ENCODE measurements at places on chromosomes 1 and 21. TPM values are rescaled to one million over a fixed set of nuclear protein-coding genes. Genes with fewer than 3 reads are reported as not detected.

DNA sequence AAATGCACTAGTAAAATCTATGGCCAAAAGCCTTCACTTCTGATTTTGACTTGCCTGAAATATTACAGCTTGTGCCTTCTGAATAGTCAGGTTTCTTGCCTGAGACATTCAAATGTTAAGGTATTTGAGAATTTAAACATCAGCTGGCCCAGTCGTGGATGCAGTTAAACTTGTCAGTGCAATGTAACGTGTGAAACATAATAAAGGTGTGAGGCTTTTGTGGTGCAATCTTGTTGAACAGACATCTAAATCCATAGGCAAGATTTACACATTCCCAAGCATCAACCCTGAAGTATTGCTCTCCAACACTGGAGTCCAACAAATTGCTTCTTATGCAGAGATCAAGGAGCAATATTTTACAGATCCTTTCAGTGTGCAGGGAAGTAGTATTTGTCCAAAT, 4.4 kb downstream of the CCN1 start:
- DNase-seq, result no peak

GRCh38 chr1:53572815-53573173, 113.6 kb downstream of the DMRTB1 start:
- DNase-seq, result no peak

- DNase-seq, result no peak
These were observed 79.4 kb upstream of the RUNX1 start for GRCh38 chr21:35128536-35128935.

- peak; percentile 79 for DNase-seq
These were observed 260.5 kb downstream of the PRDM2 start for GRCh38 chr1:13960375-13960987.

DNA sequence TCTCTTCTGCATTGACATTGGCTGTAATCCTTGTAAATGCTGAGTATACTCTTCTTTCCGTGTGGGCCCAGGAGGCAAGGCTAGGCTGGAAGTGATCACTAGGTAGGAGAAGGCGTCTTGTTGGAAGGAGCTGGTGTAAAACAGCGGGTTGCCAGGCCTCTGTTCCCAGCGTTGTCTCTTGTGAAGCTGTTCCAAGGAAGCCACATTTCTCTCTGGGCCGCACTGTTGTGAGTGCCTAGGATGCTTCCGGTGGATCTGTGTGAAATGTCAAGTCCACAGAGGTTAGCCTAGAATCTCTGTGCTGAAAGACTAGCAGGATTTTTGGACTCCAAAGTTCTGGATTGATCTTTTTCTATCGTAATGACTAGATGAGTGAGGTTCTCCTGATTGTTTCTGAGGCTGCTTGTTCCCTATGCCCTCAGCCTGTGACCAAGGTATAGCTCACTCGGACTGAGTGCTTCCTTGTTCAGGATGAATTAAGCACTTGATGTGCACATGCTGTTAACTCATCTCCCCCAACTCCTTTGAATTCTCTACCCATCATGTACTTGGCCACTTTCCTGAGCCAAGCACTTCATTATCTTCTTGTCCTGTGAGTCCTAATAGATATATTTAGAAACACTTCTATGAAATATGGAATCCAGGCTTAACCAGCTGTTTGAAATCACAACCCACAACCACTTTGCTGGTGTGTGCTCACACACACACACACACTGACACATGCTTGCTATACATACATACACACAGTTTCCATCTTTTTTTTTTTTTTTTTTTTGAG, 63.3 kb downstream of the PBX1 start:
- DNase-seq, result no peak

Gene ATP1B1
- total RNA-seq, result 200 TPM

Gene ALX3
- not detected for total RNA-seq

Gene DNM3
- total RNA-seq, result 1.0 TPM

Gene FAM72B
- total RNA-seq, result 0.59 TPM

Gene LCE1A
- not detected for total RNA-seq

Gene ANKRD65
- total RNA-seq, result 2.4 TPM

Gene RPTN
- not detected for total RNA-seq
